ENCODE measurements at places on chromosomes 3 and 15.
A peak's percentile ranks its signal among the peaks of the same experiment; 100 is the strongest.

DNA sequence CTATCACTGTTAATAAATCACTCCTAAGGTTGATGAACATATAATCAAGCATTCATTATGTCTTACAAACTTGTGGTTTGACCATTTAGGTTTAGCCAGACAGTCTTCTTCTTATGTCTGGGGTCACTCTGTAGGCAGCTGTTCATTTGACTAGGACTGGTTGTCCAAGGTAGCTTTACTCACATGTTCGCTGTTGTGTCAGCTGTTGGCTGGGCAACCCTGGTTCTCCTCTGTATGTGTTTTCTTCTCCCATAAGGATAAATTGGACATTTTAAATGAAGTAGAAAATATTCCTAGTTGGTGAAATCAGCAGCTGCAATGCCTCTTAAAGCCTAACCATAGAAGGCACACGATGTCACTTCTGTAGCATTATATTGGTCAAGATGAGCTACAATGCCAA, 635.1 kb downstream of the EPHA3 start:
- DNase-seq, result no peak

- DNase-seq, result no peak
Measured at GRCh38 chr3:21274079-21274571, 476.9 kb downstream of the ZNF385D start.

DNA sequence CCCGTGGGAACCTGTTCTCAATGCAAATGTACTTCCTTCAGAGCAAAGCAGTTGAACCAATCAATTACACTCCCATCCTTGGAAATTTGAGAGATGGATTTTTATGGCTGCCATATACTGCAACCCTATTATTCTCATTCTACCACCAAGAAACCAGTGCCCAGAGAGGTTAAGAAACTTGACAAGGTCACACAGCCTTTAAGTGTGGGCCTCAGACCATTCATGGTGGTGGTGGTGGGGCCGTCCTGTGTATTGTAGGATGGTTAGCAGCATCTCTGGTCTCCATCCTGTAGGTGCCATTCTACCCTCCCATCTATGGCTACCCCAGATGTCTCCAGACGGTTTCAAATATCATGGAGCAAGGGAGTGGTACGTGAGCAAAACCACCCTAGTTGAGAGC, 23.4 kb upstream of the RBSN start:
- no peak for DNase-seq

GRCh38 chr15:66566963-66567531, 1.2 kb upstream of the LCTL start:
- DNase-seq, result peak; percentile 24

- DNase-seq, result no peak
Measured at GRCh38 chr15:67085237-67085817, 19.9 kb downstream of the SMAD3 start.

DNA sequence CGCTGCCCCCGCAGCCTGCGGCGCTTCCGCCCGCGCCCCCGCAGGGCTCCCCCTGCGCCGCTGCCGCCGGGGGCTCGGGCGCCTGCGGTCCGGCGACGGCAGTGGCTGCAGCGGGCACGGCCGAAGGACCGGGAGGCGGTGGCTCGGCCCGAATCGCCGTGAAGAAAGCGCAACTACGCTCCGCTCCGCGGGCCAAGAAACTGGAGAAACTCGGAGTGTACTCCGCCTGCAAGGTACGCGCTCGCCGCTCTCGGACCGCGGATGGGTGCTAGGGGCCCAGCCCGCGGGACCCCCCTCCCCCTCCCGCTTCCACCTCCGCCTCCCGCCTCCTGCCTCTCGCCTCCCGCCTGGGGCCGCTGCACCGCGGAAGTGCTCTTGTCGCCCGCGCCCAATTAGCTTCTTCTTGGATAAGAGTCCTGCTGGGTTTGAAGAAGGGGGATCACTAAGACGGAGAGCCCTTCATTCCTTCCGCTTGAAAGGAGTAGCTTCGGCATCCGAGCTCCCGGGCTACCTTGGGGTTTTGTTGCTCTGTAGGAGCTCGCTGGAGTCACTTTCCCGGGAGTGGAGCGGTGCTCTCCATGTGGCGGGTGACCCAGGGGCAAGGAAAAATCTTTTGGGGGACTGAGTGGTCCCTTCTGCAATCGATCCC, 426 bp downstream of the KAT2B start:
- DNase-seq, result peak; percentile 21

- DNase-seq, result no peak
Measured at GRCh38 chr15:38307251-38307650, 54.6 kb downstream of the SPRED1 start.

GRCh38 chr3:189517981-189518380, 113.2 kb upstream of the TP63 start:
- no peak for DNase-seq

GRCh38 chr3:29679944-29680343, 399.1 kb downstream of the RBMS3 start:
- DNase-seq, result no peak

- DNase-seq, result no peak
Measured at GRCh38 chr15:45136378-45136764, 6.6 kb downstream of the DUOX1 start.

- DNase-seq, result no peak
Measured at GRCh38 chr15:80828796-80829195, 49.6 kb downstream of the CEMIP start.

GRCh38 chr3:124903896-124904834, 17.0 kb upstream of the ITGB5 start:
- DNase-seq, result no peak

- DNase-seq, result no peak
Measured at GRCh38 chr3:157752956-157753786, 250.0 kb upstream of the VEPH1 start.

DNA sequence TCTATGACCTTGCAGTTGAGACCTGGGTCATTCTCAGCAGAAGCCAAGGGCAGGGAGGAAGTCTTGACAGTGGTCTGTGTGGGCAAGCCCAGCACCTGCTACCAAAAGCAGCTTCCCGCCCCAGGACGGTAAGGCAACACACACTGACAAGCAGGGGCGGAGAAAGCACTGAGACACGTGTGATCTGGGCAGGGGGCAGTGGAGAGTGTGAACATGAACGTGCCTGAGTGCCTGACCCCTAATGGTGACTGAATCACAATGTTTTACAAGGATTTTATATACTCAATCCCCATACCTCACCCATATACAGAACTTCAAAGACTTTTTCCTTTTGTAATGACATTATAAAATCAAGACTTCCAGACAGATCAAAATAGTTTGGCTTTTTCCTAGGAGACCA, 35.2 kb downstream of the ANP32A start:
- no peak for DNase-seq

GRCh38 chr15:68230157-68231100, 901 bp upstream of the CLN6 start:
- no peak for DNase-seq

- DNase-seq, result no peak
Measured at GRCh38 chr3:145370870-145371269, 790.1 kb downstream of the PLOD2 start.

DNA sequence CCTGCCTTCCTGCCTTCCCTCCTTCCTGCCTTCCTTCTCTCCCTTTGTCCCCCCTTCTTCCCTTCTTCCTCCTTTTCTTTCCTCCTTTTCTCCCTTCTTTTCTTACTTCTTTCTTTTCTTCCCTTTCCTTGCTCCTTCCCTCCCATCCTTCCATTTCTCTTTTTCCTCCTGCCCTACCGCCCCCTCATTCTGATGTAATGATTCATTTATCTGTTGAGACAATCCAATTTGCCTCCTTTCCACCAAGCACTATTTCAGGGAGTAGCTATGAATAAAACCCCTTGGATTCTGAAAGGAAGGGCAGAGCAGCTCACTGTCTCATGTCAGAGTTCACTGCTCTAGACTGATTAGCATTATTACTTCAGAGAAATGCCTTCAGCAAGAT, 462.6 kb downstream of the PDCD6IP start:
- DNase-seq, result no peak

DNA sequence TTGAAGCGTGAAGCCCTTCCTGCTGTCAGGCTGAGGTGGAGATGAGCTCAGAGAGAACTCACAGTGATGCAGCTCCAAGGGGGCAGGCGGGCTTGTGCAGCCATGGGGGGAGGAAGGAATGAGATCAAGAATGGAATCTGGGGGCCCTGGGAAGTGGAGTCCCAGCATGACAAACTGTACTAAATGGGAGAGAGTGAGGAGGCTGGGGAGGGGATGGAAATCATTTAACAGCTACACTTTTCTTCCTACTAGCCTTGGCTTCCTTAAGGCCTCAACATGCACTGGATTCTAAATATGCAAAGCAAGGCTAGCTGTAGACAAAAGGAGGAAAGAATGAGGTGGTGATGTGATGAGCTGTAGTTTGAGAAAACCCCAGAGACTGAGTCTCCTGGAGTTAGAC, 133.9 kb downstream of the EEFSEC start:
- DNase-seq, result no peak

GRCh38 chr3:11547498-11547897, 96.2 kb downstream of the VGLL4 start:
- DNase-seq, result no peak

DNA sequence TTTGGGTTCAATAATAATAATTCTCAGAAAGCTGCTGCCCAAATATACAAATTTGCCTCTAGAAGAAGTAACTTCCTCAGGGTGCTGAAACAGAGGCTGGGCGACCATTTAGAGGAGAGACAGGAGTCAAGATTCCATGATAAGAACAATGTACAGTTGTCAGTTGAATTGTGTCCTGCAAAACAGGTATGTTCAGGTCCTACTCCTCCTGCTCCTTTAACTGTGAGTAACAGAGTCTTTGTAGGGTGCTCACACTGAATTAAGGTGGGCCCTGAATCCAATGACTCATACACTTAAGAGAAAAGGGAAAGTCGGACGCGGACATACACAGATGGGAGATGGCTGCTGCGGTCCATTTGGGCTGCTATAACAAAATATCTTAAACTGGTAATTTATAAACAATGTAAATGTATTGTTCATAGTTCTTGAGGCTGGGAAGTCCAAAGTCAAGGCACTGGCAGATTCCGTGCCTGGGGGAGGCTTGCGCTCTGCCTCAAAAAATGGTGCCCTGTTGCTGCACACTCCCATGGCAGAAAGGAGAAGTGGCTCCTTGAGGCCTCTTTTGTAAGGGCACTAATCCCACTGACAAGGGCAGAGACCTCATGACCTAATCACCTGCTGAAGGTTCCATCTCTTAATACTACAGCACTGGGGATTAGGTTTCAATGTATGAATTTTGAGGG, 55.1 kb downstream of the MB21D2 start:
- no peak for DNase-seq

DNA sequence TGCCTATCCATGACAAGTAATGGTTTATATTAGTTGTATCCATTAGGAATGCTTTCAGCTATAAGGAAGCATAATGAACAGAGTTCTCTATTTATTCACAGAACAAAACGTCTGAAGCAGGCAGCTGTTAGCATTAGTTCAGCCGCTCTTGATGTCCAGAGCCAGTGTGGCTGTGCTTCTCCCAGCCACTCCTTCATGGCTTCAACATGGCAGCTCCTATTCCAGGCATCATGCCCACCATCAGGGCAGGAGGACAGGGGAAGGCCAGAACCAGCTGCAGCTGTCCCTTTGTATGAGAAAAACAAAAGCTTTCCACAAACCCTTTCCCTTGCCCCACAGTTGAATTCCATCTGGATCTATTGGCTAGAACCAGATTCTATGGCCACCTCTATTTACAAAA, 12.9 kb upstream of the SNRK start:
- no peak for DNase-seq

DNA sequence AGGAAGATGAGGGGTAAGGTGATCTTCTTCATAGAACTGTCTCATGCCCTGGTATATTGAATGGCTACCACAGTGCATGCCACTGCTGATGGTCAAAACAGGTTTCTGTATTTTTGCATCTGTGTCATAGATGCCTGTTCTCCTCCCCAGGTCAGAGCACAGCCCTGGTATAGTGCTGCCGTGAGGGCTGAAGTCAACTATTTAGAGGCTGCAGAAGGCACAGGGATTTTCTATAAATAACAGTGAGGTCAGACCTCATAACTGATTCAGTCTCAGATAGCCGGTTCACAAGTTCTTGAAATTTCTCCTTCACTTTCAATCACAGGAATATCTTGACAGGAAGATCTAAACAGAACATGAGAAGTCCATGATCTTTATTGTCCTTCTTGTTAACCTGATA, 99.2 kb upstream of the NUDT16 start:
- no peak for DNase-seq

DNA sequence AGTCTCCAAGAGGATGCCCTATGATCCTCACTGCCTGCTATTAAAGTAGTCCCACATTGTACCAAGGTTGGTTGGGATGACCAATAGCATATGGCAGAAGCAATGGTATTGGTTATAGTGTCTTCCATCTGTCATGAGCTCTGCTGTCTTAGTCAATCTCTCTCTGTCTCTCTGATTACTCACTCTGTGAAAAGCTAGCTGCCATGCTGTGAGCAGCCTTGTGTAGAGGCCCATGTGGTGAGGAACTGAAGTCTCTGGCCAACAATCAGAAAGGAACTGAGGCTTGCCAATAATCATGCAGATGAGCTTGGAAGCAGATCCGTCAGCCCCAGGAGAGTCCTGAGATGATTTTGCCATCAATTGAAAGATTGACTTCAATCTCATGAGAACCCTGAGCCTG, 60.3 kb upstream of the CFAP161 start:
- no peak for DNase-seq

DNA sequence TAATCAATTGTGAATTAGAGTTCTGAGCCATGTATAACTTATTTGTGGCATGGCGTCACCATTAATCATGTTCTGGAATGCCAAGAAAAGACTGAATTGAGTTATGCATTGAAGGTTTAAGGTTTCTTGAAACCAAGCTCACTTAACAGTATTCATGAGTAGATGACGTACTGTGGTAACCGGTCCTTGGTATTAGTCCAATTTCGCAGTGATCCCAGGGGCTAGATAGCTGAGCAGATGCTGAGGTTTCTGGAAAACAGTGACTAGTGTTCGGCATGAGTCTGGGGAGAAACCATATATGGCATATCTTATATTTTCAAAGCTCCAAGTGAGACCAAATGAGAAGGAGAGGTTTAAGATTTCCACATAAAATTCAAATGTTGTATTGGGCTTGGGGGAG, 218.3 kb upstream of the LYSMD4 start:
- no peak for DNase-seq

- no peak for DNase-seq
Measured at GRCh38 chr15:67127965-67128364, 62.6 kb downstream of the SMAD3 start.

GRCh38 chr3:10238345-10239183, 9.7 kb upstream of the TATDN2 start:
- DNase-seq, result no peak

DNA sequence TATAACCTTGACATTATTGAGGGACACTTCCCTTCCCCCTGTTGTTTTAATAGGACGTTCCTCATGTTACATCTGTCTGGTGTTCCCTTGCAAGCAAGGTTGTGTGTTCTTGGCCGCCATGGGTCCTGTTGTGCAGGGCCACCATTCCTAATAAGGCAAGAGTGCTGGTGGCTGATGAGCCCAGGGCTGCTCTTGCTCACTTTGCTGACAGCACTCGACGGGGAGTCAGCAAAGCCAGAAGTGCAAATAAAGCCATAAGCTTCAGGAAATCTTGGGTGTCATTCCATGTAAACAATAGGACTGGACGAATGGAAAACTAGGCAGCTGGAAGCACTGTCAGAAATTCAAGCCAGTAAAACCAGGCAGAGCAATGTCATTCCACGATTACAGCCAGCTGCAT, 75.8 kb downstream of the SQOR start:
- peak; percentile 69 for DNase-seq
